ENCODE measurements at places on chromosomes 1 and 21.

GRCh38 chr1:54850069-54850730 is 36.8 kb downstream of the DHCR24 start:
- no peak for DNase-seq

DNA sequence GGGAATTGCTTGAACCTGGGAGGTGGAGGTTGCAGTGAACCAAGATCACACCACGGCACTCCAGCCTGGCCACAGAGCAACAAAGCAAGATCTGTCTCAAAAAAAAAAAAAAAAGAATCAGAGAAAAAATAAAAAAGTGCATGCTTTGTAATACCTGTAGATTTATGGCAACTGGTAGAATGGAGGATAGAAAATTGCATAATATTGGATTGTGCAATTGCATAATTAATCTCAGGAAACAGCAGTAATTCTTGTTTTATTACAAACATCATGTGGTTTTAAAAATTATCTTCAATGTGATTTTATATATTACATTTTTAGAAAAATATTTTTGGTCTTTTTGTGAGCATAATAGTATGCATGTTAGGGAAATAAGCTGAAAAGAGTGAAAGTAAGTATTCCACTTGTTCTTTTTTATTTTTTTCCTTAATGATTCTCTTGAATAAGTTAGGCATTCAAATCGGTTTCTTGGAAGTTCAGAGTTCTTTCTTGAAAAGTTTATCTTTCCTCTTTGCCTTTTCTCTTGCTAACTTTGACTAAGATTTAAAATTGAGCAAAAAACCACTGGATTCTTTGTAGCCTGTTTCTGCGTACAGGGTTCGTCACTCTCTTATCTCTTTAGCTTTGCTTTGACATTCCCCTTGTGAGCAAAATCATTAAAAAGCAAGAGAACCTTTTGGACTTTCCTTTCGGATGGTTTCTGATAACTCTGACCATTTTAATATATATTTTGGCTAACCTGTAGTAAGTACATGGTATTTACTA is 127.5 kb upstream of the ADAMTS5 start:
- DNase-seq = peak; percentile 40

- no peak for DNase-seq
Observed at GRCh38 chr1:226711976-226712741, 26.9 kb downstream of the ITPKB start.

GRCh38 chr1:26419494-26419893 is 8.9 kb downstream of the LIN28A start:
- no peak for DNase-seq

- no peak for DNase-seq
Observed at GRCh38 chr1:4654764-4655673, 610 bp downstream of the AJAP1 start.

Measured in fibroblast of skin of left quadriceps (primary cell).